ENCODE measurements at places on chromosomes 1 and 21.

DNA sequence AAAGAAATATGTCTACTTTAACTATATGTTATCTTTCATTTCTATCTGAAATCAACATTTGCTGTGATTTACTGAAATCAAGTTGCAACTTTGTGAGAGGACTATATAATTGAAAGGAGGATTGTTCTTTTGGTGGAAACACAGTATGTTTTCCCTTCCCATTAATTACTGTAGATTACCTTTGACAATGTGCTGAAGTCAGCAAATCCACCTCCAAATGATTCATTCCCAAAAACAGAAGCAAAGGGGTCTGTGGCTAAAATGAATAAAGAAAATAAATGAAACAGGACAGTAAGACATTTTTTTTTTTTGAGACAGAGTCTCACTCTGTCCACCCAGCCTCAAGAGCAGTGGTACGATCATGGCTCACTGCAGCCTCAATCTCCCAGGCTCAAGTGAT is 35.4 kb upstream of the TTC39A start:
- no peak for DNase-seq

DNA sequence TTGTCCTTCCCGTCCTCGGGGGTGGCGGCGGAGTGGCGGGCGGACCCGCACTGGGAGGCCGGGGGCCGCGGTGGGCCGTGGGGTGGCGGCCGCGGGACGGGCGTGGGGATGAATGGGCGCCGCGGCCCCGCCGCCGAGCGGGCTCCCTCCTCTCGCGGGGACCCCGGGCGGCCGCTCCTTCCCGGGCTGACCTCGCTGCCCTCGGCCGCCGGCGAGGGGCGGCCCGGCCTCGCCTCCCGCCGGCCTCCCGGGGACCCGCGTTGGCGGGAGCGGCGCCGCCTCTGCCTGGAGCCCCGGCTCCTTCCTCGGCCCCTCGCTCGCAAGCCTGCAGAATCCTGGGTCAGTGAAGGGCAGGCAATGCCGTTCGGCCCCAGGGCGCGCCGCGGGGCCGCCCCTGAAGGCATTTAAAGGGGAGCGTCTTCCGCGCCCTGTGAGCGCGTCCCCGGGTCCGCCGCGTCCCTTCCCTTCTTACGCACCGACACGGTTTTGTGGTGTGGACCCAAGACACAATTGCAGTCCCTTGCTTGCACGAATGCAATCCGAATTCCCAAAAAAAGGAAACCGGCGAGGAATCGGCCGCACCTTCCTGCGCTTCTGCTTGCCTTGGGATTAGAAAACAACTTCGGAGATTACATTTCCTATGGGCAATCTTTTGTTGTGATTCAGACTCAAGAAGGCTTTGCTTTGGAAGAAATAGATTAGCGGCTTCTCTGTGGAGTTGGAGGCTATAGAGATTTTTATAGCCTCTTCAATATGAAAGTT is 776 bp downstream of the ITSN1 start:
- DNase-seq: peak; percentile 31

GRCh38 chr1:231334079-231334666 is 3.5 kb downstream of the EXOC8 start:
- DNase-seq: no peak

DNA sequence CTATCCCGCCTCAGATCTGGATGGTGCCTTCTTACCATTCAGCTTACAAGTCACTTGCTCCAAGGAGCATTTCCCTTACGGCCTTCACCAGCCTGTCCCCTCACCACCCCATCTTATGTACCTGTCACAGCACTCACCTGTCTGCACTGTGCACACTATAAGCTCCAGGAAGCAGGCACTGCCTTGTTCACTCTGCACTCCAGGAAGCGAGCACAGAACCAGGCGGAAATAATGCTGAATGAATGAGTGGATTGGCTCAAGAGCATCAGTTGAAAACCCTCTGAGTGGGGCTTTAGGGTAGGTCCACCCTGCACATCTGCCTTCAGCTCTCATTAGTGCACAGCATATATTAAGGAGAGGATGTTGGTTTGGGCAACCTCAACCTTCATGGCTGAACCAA is 8.9 kb upstream of the RYR2 start:
- no peak for DNase-seq

DNA sequence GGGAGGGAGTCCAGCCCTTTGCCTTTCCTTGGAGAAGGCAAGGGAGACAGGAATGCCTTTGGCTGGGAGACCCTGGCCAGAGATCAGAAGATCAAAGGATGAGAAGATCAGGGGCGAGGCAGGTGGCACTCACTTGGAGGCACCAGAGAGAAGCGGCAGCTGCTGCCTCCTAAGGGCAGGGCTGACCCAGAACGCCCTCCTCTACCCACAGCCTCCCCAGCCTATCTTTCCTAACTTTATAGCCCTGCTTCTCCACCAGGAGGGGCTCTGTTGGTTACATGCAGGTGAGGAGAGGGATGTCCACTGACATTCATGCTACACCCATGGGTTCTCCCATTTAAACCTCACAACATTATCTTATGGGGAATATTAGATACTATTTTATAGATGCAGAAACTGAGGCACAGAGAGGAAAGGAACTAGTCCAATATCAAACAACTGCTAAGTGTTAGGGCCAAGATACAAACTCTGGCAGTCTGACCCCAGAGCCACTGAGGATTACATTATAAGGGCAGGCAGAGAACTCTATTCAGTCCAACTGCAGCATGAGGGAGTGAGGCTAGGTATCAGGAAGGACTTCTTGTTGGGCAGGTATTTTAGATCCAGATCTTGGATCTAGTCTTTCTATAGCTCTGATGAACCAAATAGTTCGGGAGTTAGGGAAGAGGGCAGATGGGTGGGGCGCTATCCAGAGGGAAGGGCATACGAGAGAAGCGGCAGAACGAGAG is 19.9 kb downstream of the LGR6 start:
- DNase-seq: no peak

DNA sequence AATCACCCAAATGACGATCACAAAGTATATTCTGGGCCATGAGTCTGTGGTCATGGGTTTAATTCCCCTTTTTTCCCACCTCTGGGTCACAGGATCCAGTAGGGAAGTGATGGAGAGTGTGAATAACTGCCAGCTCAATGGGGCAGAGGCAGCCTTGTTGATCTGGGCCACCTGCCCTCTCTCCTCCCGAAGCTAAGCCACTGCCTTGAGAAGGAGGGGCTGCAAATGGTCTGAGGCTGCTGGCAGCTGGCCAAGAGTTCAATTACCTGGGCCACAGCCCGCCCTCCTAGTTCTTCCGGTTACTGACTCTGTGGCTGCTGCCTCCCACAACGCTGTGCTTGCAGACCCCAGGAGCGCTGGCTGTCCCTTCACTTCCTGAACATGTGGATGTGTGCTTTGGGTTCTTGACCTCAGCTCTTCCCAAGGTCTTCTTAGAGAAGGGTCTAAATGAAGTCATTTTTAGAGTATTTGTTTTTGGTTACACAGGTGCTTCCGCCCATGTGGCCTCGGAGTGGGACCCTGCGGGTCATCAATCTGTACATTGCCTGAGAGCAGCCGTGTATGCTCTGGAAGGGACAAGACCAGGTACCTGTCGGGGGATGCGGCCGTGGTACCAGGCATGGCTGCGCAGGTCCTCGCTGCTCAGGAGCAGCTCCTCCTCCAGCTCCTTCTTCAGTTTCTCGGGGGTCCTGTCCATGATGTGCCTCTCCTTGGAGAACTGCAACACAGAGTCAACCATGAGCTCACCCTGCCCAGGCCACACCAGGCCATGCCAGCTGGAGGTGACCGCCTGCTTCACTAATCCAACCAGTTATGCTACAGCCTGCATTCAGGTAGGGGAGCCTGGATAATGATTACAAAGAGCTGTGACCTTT is 89.7 kb downstream of the BCAR3 start:
- DNase-seq: no peak

DNA sequence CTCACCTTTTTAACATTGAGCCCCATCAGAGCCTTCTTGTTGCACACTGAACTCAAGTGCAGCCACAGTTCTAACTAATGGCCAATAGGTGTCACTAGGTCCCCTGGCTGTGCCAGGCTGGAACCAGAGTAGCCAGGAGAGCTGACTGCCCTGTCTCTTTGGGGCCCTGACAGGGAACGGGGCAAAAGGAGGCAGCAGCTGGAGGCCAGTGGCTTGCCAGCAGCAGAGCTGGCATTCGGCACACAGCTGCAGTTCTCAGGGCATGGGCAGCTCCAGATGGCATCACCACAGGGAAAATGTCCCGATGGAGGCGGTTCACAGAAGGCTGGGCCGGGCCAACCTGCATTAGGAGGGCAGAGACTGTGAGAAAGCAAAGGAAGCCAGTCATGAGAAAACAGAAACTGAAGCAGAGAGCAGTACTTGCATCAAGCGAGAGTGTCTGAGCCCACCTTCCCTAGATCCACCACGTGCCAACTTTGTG is 188.6 kb downstream of the FCRL5 start:
- peak; percentile 52 for DNase-seq

DNA sequence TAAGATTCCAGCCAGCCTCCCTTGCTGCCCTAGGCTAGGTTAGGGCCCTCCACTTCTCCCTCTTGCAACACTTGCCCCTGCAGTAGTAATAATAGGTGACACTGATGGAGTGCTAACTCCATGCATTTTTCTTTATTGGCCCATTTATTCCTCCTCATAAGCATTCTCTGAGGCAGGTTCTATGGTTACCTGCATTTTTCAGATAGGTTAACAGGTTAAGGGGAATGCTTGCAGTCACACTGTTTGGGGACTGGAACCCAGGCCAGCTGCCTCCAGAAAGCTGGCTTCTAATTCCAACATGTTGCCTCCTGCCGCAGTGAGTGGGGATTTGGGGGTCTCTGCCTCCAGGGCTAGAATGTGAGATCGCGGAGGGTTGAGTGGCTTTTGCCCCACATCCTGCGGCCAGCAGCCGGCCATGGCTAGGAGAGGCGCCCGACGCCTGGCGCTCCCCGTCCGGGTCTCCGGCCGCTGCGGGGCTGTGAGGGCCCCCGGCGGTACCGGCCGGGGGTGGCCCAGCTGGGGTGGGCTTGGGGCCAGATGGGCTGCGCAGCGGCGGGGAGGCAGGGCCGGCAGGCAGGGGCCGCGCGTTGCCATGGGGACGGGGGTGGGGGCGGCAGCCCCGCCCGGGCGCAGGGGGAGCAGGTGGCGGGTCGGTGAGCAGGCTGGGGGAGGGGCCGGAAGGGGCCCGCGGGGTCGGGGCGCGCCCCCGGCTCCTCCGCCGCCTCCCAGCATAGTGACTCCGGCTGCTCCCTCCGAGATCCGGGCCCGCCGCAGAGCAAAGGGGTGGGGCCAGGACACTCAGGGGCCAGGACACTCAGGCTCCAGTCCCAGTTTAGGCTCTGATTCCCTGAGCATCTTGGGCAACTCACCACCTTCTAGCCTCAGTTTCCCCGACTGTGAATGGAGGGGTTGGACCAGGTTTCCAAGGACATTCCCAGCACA is 68.4 kb upstream of the SSBP3 start:
- DNase-seq: no peak

GRCh38 chr1:23588749-23589548 is 29.6 kb upstream of the ID3 start:
- DNase-seq: peak; percentile 38

- no peak for DNase-seq
Measured at GRCh38 chr1:1796466-1796865, 18.2 kb upstream of the NADK start.

DNA sequence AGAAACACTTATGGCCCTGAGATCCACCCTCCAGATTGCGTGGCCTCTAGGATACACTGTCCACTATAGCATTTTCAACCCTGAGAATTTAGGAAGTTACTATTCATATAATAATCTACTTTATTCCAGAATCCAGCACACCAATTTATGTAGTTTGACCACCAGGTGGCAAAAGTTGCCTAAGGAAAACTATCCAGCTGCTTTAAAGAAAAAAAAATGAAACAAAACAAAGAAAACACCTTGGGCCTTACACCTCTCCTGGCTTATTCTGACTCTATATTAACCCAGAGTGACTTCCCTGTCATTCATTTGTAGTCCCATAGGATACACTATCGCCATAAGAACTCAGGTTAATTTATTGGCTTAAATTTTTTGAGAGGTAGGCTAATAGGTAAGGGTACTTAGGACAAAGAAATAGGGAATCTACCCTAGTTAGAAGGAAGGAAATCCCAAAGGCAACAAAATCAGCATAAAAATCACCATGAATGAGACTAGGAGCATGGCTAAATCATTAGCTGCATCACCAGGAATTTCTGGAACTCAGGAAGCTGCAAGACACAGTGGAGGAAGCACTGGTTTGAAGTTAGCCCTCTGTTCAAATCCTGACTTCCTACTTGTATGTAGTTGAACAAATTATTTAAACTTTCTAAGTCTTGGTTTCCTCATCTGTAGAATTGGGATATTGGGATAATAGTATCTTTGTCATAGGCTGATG is 107.5 kb downstream of the SPAG17 start:
- DNase-seq: peak; percentile 48
